Activated T-cell treated with anti-CD3 and anti-CD28 coated beads, Interleukin-2, amount 50 U/mL, for 48 hours (primary cell): ENCODE measurements at places on chromosomes 12 and 14.
A peak's percentile ranks its signal among the peaks of the same experiment; 100 is the strongest.

- DNase-seq, result no peak
These were observed 255.2 kb downstream of the NRXN3 start for GRCh38 chr14:78425330-78425729.

- DNase-seq, result no peak
These were observed 42.4 kb upstream of the GPATCH2L start for GRCh38 chr14:76109087-76109880.

- no peak for DNase-seq
These were observed 123.5 kb upstream of the FBXO33 start for GRCh38 chr14:39555749-39556148.

DNA sequence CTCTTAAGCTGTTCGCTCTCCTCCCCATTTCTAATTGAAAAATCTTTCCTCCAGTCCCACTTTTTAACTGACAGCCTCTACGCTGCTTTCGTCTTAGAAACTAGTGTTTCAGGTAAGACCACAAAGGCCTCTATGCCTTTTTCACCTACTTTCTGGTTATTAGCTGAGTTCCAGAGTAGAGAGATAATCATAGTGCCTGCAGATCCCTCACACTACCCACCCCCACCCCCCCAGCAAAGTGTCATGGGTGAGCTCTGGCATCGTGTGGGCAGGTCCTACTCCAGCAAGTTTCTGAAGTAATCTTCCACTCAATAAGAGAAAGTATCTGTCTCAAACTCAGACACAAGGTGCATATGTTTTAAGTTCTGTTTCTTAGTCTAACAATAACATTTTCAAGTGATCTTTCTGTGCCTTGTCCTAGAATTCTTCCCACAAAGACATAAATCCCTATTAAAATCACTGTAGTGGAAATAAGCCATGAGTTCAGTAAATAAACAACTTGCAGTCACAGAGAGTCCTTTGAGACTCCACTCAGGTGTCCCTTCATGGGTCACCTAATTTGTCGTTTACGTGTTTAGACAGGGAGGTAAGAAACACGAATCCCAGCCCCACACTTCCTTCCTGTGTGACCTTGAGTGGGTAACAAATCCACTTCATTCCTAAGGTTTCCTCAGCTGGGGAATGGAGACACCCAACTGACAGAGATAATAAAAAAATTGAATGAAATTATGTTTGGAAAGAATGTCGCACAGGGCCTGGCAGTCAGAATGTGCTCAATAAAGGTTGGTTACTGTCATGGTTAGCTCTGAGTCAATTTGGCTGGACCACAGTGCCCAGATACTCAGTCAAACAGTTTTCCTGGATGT is 228.9 kb upstream of the CAND1 start:
- DNase-seq, result no peak

DNA sequence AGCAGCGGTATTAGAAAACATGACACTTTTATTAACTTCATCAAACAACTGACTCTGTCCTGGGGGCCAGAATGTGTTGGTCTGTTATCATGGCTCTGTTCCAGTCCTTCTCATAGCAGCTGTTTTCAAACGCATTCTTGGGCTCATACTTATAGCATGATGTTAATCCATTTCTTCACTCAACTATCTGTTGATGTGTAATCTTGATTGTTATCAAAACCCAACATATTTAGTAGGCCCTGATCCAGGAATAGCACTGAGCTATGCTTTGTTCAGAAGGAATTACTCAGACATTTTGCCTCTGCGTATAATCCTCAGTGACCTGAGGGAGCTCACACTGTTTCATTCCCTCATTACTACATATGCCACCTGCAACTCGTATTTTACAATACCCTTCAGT is 315.9 kb downstream of the BMP4 start:
- no peak for DNase-seq

GRCh38 chr12:8593246-8593645 is 19.4 kb downstream of the AICDA start:
- no peak for DNase-seq

DNA sequence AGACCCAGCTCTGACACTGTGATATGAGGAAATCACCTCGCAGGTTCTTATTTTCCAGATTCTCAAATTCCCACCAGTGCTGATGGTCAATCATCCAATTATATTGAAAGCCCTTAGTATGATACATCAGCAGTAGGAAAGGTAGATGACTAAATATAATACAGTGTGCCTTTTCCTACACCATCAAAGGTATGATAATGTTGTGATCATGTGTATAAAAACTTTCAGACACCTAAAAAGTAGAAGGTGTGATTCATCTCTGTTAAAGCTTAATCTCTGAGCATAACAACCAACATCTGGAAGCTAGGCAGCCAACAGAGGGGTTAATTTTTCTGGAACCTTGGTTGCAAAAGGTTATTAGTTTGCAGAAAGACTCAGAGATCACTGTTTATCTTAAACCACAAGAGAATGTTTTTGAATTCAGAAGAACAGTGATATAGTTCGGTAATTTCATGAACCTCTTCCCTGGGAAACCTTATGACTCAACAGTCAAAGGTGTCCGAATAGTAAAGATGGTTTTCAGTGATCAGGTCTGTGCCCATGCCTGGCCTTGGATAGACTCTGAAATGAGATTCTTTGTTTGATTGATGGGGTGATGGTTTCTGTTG is 122.5 kb downstream of the ETV6 start:
- DNase-seq, result no peak

- no peak for DNase-seq
These were observed 7.6 kb upstream of the FLVCR2 start for GRCh38 chr14:75570797-75571196.

- no peak for DNase-seq
These were observed 42.9 kb downstream of the CMAS start for GRCh38 chr12:22088886-22089285.

GRCh38 chr14:63179383-63179782 is 24.9 kb upstream of the RHOJ start:
- DNase-seq, result no peak

GRCh38 chr14:71855399-71856036 is 76.7 kb upstream of the RGS6 start:
- peak; percentile 76 for DNase-seq

DNA sequence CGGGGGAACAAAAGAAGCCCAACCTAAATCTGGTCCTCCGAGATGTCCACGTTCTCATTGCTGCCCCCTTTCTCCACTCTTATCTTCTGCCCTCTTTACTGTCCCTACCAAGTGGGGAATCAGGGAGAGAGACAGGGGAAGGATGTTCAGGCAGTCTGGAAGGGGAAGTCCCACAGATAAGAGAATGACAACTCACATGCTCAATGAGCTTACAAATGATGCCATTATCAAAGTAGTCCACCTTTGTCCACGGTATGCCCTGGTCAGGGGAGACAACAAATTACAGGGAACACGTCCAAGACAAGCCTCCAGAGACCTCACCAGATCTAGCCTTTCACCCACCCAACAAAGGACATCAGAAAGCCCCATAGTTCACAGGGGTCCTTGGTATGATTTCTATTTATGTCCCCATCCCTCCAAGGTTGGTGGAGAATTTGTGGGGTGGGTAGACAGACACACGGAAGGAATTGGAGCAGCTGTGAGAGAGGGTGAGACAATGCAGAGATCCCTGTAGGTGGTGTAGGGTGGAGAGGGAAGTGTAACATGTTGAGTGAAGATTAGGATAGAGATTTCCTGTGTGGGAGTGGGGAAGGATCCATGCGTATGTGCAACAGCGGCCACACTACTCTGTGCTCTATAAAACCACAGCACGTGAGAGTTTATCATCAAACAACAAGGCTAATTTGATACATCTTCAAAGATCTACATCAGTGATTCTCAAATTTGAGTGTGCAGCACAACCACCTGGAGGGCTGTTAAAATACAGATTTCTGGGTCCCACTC is 10.7 kb downstream of the MYO1A start:
- no peak for DNase-seq

DNA sequence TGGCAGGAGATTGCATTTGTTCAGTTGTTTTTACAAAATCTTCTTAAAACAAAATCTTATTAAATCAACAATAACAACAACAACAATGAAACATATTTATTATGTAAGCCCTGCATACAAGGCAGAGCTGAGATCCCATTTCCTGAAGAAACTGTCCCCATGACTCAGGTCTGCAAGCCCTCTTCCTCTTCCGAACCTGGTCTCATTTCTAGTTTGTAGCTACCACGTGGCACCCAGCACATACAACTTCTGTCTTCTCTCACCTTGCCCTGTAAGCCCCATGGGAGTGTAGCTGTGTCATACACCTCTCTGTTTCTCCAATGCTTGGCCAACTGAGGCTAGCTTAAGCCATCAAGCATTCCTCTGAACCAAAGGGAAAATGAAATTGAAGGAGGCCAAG is 106.4 kb downstream of the SLC8A3 start:
- DNase-seq, result no peak

- DNase-seq, result no peak
These were observed 38.4 kb upstream of the G2E3 start for GRCh38 chr14:30520536-30520935.

GRCh38 chr14:75277008-75277814 is 1.4 kb upstream of the FOS start:
- DNase-seq, result peak; percentile 63

DNA sequence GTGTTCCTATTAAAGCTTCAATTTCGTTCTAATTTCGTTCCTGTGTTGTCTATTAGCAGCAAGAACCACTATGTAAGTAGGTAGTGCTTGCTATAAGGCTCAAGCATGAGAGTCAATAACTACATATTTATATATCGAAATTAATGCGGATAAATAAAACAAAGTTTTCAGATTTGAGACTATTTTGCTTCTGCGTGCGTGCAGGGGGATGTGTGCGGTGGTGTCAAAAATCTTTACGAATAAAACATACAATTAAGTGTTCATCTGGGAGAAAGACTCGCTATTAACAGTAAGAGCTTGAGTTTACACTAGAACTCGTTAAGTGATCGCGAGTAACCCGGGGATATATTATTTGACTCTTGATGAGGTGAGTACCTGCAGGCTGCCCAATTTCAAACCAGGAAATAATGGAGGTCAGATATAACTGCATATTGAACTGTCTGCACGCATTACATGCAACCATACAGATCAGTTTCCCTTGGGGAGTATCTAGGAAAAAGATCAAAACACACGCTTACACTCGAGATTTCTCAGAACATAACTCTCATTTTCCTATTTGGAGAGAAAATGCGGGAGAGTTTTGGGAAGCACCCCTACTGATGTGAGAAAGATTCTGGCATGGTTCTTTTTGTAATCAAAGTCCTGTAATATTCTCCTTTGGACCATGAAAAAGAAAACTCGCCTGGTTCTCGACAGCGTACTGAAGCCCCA is 813 bp downstream of the TWF1 start:
- no peak for DNase-seq

- peak; percentile 63 for DNase-seq
These were observed at the start of gene JAG2 for GRCh38 chr14:105168496-105168978. Gene JAG2 (minus strand): TSS chr14:105168776. CDS start chr14:105168420, 356 bp downstream.

DNA sequence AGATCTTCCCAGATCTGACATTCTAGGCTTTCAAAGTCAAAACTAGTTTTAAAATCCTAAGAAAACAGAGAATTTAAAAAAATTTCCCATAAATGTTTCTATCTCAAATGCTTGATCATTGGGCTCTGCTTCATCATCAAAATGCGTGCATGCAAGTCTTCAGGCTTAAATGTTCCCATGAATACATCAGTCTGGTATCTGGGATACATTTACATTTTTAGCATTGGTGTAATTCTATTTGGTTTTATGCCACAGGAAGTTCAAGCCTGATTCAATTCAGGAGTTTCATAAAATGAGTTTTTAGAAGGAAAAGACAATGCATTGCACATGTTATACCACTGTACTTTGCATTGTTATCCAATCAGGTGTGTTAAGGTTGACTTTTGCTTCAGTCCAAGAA is 336.4 kb downstream of the PCNX1 start:
- no peak for DNase-seq

DNA sequence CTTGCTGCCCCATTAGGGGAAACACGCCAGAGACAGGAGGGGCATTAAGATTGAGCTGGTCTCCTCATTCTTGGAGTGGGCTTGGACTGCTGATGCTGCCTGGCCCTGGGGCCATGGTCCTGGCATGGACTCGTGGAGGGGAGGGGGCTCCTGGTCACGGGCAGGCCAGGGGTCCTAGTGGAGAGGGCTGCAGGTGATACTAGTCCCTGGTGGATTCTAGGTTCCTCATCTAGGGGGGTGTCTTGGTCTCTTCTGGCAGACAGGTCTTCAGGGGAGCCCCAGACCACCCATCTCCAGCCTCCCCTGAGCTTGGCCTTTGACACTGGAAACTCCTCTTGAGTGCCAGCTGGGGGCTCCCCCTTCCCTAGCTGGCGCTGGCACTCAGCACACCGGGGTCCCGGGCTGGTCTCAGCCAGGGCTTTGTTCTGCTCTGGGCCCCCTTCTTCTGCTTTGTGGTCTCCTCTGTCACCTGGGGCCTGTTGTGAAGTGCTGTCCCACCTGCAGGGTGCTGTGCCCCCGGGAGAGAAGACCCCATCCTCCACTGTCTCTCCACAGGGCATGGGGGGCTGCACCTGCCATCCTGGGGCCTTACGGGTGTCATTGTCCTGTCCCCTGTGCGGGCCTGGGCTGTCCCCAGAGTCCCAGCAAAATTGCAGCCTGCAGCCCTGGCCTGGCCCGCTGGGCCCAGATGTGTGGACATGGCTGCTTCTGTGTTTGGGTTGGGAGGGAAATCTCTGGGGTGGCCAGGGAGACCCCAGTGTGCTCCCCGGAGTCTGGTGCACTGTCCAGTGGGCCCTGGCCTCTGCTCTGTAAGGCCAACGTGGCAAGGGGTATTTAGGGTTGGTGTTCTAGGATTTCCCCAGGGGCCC is 2.3 kb downstream of the KIF26A start:
- no peak for DNase-seq

GRCh38 chr14:81473456-81474147 is 60.1 kb downstream of the SEL1L start:
- DNase-seq, result no peak

- DNase-seq, result no peak
These were observed 87.7 kb upstream of the CCDC196 start for GRCh38 chr14:66398437-66398836.

DNA sequence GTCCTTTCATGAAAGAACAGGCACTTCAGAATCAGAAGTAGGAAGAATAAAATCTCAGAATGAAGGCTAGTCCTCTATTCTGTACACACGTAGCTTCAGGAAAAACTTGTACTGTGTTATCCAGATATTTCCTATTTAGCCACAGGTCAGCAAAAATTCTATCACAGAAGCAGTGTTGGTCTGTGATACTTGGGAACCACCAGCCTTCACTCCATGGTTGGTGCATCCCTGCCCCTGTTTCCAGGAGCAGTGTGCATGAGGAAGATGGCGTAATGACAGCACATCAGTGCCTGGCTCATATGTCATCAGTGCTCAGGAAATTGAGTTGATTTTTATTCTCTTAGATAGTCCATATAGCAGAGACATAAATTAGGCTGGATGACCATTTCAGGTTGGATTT is 87.7 kb downstream of the SAMD4A start:
- DNase-seq, result no peak

GRCh38 chr12:115135800-115136211 is 451.8 kb upstream of the TBX3 start:
- no peak for DNase-seq
